Fibroblast of skin of back (primary cell): ENCODE measurements at places on chromosomes 12 and 14.

DNA sequence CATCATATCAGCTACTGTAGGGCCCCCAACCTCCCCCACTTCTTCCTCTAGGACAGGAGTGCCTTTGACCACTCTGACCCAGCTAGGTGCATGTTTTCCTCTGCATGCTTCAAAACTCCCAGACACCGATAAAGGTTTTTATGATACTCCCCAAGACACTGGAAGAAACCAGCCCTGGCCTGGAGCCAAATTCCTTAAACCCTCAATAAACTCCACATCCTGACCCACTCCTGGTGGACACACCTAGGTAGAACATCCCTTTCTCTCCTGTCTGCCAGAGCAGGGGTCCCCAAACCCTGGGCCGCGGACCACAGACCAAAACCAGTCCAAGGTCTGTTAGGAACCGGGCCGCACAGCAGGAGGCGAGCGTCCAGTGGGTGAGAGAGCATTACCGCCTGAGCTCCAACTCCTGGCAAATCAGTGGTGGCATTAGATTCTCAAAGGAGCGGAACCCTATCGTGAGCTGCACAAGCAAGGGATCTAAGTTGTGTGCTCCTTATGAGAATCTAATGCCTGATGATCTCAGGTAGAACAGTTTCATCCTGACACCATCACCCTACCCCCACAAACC is 49.6 kb downstream of the NT5DC3 start:
- DNase-seq = no peak

DNA sequence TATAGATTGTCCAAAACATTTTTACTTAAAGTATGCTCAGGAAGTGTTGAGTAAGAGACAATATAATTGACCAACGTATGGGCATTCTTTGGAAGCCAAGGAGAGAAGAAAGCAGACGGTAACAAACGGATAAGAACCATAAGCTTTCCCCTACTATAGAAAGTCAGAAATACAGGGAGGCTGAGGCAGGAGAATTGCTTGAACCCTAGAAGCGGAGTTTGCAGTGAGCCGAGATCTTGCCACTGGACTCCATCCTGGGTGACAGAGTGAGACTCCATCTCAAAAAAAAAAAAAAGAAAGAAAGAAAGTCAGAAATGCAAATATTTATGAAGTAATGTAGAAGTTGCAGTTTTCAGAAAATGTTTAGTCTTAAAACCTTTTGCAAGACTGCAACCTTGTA is 51.2 kb upstream of the PCED1B start:
- no peak for DNase-seq

DNA sequence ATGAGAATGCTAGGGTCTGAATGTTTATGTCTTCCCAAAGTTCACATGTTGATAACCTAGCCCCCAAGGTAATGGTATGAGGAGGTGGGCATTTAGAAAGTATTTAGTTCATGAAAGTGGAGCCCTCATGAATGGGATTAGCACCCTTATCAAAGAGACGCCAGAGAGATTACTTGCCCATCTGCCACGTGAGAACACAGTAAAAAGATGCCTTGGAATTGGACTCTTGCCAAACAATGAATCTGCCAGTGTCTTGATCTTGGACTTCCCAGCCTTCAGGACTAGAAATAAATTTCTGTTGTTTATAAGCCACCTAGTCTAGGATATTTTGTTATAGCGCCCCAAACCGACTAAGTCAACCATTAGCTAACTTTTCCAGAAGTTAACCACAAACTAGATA is 92.0 kb upstream of the SLC38A4 start:
- DNase-seq = no peak

GRCh38 chr12:111405859-111406473 is at the start of gene SH2B3:
TSS of gene SH2B3 (plus strand) at chr12:111405923. CDS start at chr12:111418146, 12,223 bp downstream.
- peak; percentile 75 for DNase-seq

GRCh38 chr14:72629534-72629933 is 264.4 kb downstream of the DPF3 start:
- DNase-seq = no peak

DNA sequence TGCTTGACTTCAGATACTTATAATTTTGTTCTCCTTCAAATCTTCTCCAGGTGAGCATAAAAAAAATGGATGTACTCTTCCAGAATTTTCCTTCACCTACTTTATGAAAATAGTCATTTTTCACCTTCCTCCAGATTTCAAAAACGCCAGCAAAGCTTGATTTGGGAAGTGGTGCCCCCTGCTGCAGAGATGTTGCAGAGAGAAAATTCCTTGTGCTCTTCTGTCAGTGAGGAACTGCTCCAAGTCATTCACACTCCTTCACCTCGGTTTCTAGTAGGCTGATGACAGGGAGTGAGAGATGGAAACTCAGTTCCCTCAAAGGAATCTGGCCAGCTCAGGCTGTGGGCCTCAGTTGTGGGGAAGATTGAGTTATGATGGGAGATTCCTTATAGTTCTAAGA is 24.2 kb upstream of the RNASE3 start:
- DNase-seq = peak; percentile 4

GRCh38 chr14:105257464-105257863 is 9.1 kb downstream of the BTBD6 start:
- DNase-seq = no peak

GRCh38 chr14:40346275-40346674 is 914.0 kb upstream of the FBXO33 start:
- DNase-seq = no peak

DNA sequence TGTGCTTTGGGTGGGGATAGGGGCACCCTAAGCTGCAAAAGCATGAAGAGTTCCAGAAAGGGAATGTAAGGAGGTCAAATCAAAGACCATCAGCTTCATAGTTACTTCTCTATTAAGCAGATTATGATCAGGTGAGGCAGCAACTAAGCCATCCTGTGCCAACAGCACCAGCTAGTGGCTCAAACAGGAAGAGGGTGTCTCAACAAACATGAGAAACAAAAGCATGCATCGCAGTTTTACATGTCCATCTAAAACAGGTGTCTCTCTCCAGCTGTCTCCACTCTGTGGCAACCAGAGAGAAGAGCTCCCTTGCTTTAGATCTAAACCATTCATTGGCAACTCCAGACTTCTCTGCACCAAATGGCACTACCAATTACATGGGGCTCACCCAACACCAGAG is 52.9 kb downstream of the ACTN1 start:
- no peak for DNase-seq

DNA sequence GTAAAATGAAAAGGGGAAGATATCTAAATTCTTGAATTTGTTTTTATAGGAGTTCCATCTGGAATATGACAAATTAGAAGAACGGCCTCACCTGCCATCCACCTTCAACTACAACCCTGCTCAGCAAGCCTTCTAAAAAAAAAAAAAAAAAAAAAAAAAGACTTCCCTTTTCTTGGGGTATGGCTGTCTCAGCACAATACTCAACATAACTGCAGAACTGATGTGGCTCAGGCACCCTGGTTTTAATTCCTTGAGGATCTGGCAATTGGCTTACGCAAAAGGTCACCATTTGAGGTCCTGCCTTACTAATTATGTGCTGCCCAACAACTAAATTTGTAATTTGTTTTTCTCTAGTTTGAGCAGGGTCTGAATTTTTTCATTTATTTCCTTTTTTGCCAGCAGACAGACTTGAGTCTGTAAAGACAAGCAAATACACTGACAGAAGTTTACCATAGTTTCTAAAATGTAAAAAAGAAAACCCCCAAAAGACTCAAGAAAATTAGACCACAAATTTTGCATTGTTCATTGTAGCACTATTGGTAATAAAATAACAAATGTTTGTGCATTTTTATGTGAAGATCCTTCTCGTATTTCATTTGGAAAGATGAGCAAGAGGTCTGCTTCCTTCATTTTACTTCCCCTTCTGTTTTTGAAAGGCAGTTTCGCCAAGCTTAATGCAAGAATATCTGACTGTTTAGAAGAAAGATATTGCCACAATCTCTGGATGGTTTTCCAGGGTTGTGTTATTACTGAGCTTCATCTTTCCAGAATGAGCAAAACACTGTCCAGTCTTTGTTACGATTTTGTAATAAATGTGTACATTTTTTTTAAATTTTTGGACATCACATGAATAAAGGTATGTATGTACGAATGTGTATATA is 12.1 kb upstream of the KCNMB4 start:
- no peak for DNase-seq

DNA sequence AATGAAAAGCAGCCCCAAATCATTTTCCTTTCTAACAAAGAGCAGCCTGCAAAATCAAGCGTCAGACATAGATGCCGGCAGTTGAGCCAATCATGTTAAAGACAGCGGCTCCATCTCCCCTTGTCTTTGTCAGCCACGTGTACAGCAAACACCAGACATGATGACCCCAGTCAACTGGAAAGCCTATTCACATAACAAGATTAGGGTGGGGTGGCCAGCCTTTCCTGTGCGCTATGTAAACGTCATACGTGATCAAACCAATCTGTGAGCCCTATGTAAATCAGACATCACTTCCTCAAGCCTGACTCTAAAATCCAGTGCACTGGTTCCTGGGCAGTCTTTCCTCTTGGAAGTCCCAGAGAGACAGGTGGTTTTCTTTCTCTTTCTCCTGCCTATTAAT is 9.9 kb upstream of the FICD start:
- no peak for DNase-seq
